ENCODE measurements at places on chromosomes 5 and 9.

- DNase-seq = no peak
Observed at GRCh38 chr5:133562554-133562953, 49.8 kb downstream of the FSTL4 start.

DNA sequence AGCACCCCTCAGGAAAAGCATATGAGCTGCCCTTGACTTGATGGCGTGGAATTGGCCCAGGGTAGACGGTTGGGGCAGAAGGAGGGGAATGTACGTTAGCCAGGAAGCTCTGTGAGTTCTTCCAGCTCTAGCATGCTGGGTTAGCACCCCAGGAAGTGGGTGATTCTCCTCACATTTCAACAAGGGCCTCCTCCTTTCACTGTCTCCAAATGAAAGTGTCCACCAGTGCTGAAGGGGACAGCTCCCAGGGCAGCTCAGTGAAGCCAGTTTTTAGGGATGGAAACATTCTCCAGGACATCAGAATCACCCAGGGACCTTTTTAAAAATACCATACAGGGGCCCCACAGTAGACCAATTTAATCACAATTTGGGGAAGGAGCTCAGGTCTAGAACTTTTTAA is 17.2 kb upstream of the AFAP1L1 start:
- no peak for DNase-seq

DNA sequence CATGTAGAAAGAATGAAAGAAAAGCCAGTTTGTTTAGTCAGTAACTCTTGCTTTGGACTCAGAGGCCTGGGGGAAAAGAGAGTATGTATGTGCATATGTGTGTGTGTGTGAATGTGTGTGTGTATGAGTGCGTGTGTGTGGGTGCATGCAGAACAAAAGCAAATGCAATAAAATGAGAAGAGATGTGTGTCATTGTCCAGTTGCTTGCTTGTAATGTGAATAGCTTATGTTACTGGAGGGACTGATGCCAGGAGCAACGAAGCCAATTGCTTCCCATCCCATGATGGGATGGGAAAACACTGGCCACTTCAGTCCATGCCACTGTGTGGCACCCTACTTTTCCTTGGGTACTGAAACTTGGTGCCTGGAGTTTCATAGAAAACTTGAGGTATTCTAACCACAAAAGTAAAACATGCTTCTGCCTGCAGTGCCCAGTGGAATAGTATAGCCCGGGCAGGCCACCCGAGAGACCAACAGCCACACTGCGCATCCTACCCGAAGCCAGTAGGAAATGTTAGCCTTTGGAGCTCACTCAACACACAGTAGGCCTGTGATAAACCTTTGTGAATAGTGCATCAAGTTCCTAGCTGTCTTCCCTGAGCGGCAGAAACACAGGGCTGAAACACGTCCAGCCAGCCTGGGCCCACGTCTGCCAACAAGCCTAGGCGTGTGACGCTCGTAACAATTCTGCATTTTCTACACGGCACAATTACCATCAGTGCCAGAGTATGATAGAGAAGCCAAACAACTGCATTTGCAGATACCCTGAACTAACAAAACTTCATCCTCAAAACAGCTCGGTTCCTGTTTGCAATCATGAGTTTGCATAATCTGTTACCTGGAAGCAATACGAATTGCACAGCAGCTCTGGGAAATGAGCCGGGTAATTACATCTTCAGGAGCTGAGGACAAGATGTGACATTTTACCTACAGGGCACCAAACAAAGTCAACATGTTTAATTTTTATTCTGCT is 198.1 kb downstream of the SYK start:
- DNase-seq = peak; percentile 3

- DNase-seq = no peak
Observed at GRCh38 chr5:169440107-169440705, 139.3 kb upstream of the SLIT3 start.

DNA sequence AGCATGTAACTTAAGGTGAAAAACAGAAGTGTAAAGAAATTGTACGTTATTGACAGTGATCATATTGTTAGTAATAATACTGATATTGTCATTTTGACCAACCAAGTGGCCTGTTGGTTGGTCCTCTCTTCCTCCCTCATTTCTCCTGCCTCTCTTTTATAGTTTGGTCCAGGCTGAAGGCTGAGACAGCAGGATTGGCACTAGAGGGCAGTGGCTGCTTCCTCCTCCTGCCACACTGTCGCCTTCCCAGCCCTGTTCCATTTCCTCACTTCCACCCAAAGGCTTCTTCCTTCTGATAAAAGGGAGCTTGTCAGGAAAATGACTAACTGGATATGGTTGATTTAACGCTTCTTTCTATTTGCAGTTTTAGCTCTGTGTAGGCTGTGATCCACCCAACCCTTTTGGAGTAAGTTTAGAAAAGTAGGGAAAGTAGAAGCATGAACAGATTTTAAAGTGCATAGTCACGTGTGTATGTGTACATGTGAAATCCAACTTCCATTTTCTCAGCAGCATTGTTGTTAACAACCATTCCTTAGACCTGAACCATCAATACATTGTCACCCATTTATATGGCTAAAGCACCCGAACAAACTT is 35.6 kb downstream of the PTCD2 start:
- peak; percentile 9 for DNase-seq

DNA sequence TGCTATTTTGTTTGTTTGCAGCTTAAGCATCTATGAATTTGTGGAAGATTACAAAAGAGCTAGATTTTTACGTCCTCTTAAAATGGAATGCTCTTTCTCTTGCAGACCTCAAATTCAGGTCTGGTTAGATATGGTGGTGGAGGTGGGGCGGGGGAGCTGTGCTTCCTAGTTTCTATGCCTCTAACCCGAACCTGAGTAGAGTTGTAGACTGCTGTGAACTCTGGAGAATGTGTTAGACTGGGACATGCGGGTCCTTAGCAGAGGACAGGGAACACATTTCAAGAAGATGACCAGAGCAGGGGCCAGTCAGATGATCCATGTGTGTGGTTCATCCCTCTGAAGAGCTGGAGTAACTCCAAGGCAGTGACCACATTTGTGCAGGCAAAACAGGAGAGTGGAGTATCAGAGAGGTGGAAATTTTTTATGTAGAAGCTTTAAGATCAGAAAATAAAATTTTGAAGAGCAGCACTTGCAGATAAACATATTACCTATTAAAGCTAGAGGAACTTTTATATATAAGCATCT is 154.9 kb downstream of the FAM174A start:
- no peak for DNase-seq

GRCh38 chr5:58041884-58042283 is 418.0 kb downstream of the PLK2 start:
- no peak for DNase-seq

GRCh38 chr5:9712506-9712905 is 82.4 kb upstream of the TAS2R1 start:
- DNase-seq = no peak

DNA sequence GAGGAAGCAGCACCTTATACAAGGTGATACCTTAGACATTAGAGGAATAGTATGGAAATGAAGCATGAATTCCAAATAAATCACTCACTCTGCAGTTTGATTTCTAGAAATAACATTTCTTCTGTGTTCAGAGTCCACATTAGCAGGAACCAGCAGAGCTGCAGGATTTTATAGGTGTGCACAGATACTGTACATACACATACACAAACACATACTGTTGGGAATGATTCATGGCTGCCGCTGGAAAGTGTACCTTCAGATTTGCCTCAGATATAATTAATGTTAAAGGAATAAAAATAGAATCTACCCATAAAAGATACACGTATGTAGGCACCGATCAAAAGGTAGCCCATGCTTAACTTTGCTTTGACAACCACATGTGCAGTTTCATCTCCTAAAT is 578.1 kb downstream of the CSNK1G3 start:
- DNase-seq = no peak

- DNase-seq = no peak
Observed at GRCh38 chr9:134707731-134708671, 66.4 kb downstream of the COL5A1 start.

DNA sequence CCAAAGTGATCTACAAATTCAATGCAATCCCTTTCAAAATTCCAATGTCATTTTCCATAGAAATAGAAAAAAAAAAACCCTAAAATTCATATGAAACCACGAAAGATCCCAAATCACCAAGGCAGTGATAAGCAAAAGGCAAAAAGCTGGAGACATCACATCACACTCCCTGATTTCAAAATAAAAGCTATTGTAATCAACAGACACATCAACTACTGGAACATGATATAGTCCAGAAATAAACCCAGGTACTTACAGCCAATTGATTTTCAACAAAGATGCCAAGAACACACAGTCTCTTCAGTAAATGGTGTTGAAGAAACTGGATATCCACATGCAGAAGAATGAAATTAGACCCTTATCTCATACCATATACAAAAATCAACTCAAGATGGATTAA is 224.0 kb downstream of the WDR70 start:
- DNase-seq = no peak

DNA sequence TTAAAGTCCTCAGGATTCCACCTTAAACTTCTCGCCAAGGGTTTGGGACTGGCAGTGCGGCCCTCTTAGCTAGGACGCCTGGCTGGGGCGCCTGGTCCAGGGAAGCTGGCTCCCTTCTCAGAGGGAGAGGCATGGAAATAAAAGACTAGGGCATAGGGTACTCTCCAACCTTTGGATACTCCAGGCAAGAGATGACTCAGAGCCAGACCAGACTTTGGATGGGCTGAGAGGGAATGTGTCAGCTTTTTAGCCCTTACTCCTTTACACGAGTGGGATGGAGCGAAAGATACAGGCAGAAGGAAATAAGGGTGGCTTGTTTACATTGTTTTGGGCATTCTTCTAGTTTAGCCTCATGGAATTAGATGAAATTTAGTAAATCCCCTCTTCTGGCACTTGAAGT is 48.2 kb downstream of the IL31RA start:
- no peak for DNase-seq

- peak; percentile 59 for DNase-seq
Observed at GRCh38 chr9:76379494-76379893, 14.7 kb downstream of the RFK start.

- DNase-seq = no peak
Observed at GRCh38 chr5:119011186-119011585, 22.8 kb upstream of the DTWD2 start.

GRCh38 chr9:26260238-26260637 is 582.0 kb upstream of the TUSC1 start:
- no peak for DNase-seq

DNA sequence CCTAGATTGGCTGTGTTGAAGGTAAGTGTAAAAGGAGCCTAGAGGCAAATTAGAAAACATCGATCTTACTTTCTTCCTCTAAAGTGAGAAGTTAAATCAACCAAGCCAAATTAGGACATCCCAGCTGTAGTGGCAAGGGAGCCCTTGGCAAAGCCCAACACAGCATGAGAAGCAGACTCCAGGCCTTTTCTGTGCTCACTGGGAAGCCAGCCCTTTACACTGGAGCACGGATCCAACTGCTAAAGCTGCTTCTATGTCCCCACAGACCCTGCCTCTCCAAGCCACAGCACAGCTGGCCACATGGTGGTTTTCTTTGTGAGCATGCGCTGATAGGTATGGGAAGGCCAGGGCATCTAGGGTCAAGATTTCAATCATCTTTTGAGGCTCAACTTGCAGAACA is 94.1 kb downstream of the APBA1 start:
- DNase-seq = no peak

DNA sequence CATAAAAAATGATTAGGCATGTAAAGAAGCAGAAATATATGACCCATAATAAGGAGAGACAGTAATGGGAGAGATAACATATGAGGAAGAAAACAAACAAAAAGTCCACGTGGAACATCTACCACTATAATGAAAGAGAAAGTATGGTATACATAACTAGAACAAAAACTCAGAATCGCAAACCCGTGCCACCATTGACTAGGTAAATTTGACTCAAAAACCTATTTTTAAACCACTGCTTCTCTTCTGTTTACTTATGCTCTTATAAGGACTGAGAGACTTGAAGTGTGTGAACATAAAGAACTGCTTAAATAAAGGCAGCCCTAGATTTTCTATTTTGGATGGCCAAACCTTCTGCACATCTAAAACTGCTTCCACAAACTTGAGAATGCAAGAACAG is 330.7 kb downstream of the CAAP1 start:
- DNase-seq = no peak

DNA sequence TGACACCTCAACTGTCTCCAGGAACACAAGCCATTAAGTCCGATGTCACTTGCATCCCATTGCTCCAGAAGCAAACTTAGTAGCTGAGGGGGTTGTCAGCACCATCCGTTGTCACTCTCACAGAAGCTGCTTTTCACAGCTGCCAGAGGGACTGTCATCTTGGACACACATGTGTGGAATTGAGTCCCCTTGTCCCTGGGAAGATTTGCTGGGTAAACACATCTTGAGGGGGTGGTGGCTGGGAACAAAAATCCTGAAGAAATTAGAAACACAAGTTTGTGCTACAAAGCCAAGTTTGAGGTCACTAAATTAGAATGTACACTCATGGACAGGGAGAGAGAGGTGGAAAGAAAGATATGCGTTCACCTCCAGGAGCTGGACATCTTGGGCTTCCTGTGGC is 55.2 kb upstream of the ADRA1B start:
- DNase-seq = no peak

DNA sequence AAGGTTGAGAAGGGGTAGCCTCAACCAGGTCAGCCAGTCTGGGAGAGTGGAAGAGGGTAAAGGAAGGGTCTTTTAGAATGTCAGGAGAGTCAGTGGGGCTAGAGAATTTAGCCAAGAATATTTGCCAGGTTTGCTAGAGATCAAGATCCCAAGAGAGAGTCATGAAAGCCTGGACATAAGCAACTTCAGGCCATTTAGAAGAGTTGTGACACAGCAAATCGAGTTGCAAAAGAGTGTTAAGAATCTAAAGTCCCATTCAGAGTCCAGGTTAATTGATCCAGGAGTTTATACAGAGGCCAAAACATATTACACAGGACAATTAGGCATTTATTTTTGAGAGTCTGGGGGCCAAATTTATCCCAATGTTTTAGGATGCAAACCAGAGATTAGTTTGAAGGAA is 1260.1 kb upstream of the ACO1 start:
- DNase-seq = no peak

GRCh38 chr9:133351526-133351907 is 3.5 kb downstream of the RPL7A start:
- no peak for DNase-seq

- DNase-seq = no peak
Observed at GRCh38 chr5:58444805-58445204, 15.1 kb downstream of the PLK2 start.
